ENCODE measurements at places on chromosomes 5 and 9. TPM values are rescaled to one million over a fixed set of nuclear protein-coding genes. Genes with fewer than 3 reads are reported as not detected.
A peak's percentile ranks its signal among the peaks of the same experiment; 100 is the strongest.

- DNase-seq = no peak
These were observed 5.2 kb upstream of the PKN3 start for GRCh38 chr9:128696923-128697707.

DNA sequence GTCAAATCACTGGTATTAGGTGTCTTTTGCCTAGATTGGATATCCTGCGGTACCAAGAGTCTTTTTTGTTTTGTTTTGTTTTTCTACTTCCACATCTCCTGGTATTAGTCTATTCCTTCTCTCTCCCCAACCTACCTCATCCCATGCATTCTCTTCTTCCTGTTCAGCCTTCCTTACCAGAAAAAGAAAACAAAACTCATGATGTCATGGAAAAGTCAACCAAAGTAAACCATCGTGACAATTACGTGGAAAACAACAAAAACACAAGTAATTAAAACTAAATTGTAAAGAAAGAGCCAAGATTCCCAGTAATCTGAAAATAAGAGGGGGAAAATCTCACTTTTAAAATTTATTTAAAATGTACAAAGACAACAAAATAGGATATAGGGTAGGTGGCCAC is 38.3 kb downstream of the TMEM167A start:
- DNase-seq = no peak

DNA sequence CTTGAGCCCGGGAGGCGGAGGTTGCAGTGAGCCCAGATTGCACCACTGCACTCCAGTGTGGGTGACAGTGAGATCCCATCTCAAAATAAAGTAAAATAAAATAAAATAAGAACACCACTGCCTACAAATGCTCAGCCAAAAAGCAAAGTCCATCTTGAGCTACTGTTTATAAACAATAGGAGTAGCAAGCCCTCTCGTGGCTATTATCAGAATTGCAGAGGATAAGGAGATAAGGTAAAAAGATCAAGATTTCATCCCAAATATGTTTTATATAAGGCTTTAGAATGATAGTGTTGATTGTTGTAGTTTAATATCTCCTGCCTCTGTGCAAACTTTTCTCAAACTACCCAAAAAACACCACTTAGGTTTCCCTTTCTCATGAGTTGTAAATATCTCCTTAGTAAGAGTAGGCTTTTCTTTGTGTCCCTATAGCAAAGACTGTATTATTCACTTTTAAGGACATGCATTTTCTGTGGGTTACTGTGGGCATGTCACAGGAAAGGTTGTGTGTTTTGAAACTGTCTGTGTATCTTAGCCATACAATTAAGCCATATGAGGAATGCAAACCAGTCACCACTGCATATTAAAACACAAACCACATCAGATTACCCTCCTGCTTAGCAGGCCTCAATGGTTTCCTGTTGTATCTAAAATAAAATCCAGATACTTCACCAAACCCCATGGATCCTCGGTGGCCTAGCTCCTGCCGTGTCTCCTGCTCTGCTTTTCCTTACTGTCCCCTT is 31.8 kb upstream of the CKS2 start:
- DNase-seq = peak; percentile 66

- DNase-seq = no peak
These were observed 448.9 kb downstream of the BNC2 start for GRCh38 chr9:16421532-16421931.

DNA sequence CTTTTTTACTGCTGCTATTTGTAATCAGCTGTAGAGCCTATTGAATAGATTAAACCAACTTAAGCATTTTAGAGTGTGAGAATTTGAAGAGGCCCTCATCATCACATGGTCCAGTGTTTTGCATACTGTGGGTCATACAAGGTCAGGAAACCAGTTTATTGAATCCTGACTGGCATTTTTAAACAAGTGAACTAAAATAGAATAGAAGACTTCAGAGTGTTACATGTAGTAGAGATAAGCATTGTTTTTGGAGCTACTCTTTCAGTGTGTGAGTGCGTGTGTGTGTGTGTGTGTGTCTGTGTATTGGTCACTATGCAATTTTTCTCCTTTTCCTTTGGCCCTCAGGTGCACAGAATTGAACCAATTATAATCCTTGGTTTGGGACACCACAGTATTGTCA is 114.4 kb downstream of the SLC28A3 start:
- no peak for DNase-seq

GRCh38 chr5:848671-849111 is 2.1 kb downstream of the ZDHHC11 start:
- DNase-seq = no peak

- peak; percentile 42 for DNase-seq
These were observed 142.4 kb downstream of the YIPF5 start for GRCh38 chr5:144028058-144028457.

DNA sequence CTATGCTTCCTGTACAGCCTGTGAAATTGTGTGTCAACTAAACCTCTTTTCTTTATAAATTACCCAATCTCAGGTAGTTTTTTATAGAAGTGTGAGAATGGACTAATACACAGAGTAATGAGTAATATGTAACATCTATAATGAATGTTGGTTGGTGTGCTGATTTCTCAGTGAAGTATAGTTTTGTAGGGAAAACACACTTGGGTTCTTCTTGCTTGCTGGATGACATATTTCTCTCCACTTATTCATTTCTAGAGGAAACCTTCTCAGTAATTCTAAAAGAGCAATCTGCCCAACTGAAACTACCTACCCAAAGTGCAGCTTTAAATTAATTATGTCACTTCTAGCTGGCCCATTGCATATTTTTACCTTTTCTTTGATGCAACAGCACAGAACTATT is 81.1 kb upstream of the RORB start:
- DNase-seq = no peak

GRCh38 chr5:88676637-88677375 is 206.2 kb downstream of the MEF2C start:
- no peak for DNase-seq

DNA sequence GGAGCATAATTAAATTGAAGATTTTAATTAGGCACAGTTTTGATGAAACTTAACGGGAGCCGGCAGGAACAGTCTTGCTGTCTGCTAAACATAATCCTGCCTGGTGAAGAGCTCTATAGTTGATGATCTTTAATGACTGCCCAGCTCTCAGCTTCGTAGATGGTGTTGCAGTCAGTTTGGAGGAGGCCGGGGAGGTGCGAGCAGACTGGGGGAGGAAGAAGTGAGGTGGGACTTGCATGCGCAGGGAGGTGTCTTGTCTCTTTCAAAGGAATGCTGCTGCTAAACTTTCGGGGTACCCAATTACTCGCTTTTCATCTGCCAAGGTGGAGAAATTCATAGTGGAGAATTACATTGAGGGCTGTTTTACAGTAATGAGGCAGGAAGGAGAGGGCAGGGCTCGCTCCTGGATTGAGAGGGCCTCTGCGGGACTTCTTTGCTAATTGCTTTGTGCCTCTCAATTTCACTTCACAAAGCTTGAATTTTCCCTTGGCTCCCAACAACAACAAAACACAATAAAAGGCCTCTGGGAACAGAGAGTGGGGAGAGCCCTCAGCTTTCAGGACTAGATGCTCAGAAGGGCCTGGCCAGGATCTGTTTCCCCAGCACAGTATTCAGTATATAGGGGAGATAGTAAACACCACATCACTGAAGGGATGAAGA is 257.9 kb upstream of the ADRA1B start:
- no peak for DNase-seq

- no peak for DNase-seq
These were observed 56.8 kb downstream of the FAM81B start for GRCh38 chr5:95447961-95448360.

DNA sequence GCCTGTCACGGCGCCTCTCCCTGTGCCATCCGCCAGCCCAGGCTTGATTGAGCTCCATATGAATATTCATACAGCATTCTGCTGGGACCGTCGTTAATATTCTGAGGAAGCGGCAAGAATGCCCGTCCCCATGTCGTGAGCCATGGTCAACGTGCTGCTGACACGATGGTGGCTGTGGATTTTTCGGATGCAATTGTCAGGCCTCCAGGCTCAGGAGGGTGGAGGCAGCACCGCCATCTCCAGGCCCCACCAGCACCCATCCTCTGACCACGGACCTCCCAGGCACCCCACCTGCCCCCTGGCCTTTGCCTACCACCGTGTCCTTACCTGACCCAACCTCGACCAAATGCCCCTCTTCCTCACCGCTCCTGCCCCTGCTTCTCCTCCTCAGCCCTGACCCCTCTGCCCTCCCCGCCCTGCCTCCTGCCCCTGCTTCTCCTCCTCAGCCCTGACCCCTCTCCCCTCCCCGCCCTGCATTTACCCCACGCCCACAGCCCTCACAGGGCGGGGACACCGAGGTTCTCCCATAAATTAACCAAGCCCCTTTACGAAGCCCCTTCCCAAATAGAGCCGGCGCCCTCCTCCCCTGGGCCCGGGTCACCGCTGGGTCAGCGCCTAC is 9.9 kb downstream of the TMEM250 start:
- no peak for DNase-seq

- no peak for DNase-seq
These were observed 15.4 kb upstream of the SUSD3 start for GRCh38 chr9:93043122-93043521.

DNA sequence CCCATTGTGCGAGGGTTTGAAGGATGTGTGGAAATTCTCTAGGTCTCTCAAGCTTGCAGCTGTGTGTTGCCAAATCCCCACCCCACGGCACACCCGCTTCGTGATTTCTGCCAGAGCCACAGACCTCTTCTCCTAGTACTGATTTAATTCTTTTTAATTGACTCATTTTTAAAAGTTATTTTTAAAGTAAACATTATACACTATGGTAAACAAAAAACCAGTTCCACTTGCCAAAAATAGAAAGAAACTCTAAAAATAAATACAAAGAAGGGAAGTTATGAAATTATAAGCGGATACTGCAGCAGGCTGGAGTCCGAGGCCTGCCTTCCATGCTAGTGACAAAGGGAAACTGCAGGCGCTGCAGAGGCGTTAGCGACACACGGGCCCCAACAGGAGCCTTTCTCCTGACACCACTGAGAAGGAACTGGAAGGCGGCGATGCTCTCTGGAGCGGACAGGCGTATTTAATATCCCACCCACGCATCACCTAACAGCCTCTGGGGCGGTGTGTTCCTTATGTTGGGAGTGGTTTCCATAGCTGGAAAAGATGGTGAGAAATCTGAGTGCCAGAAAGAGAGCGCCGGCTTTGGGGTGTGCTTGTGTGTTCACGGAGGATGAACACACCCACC is 122.5 kb downstream of the COL23A1 start:
- DNase-seq = peak; percentile 83

- DNase-seq = no peak
These were observed 21.6 kb downstream of the CATSPER3 start for GRCh38 chr5:134989266-134989830.

DNA sequence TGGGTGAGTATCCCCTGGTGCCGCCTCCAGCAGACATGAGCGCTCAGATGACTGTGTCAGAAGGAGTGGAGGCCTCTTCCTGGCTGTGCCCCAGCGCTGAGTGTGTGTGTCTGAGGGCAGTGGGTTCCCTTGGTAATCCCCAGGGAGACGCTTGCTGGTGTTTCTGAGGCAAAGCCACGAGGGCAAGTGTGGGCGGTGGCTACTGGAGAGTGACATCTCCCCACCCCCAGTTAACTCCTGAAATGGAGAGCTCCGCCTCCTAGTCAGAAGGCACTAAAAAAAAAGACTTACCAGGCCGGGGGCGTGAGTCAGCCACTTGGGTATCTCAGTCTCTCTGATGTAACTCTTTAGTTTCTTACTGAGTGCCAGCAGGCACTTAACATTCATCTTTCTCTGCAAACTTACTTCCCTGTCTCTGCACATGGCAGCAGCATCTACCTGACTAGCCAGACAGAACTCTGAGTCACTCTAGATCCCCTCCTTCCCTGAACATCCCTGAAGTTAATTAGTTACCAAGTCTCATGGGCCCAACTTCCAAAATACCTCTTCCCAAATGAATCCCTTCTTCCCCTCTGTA is 19.3 kb downstream of the ORM2 start:
- DNase-seq = peak; percentile 92

DNA sequence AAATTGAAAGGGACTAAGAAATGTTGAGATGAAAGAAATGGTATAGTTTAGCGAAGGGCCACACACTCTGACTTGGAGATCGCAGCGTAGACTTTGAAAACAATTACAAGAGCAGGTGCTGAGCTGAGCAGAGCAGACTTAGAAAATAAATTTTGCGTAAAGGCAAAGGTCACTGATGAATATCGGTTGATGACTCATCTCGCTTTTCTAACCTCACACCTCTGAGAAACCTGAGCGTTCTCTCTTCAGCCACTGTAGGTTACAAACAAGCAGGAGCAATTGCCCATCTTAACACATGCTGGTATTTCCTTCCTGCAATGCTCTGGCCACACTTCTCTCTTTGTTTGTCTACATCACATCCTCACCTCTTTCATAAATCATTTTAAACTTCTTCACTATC is 190.6 kb upstream of the C9orf72 start:
- no peak for DNase-seq

DNA sequence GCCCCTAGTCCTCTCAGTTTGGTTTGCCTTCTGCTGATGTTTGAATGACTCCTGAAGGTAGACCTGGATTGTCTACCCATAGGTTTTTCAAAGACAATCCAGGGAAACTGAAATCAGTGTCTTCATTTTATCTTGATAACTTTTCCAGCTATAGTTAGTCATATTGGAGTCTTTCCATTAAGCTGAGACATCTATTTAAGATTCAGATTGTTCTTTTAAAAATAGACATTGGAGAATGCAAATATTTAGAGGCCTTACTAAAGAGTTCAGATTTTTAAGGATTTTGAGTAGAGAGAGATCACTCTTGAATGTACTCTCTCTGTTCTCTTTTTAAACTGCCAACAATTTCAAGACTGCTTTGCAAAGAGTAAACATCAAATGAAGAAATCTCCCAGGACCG is 69.1 kb downstream of the GDNF start:
- DNase-seq = no peak

DNA sequence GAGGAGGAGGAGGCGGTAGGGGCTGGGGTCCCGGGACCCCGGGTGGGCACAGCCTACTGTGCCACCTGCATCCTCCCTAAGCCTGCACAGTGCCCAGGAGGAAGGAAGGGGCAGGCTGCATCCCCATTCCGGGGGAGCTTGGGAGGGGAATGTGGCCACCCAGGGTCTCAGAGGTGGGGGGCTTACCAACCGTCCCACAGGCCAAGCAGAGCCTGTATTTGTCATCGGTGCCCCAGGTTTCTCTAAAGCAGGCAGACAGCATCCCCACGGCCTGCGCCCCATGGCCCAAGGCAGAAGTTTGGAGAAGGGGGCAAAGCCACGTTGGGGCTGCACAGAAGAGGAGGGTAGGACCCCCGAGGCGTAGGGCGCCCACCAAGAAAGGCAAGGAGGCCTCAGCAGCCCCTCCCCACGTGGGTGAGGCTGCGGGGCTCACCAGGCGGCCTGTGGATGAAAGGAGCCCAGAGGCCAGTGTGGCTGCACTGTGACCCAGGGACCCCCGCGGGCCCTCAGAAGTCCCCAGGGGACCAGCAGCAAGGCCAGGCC is 507 bp upstream of the GPSM1 start:
- peak; percentile 49 for DNase-seq

PHF2 gene
- total RNA-seq = 29.1 TPM

TAF11L10 gene
- not detected for total RNA-seq

ADAMTSL2 gene
- 17.3 TPM for total RNA-seq

SPATA6L gene
- 10.1 TPM for total RNA-seq

FOXD4 gene
- total RNA-seq = 0.71 TPM

Data from left lung (tissue), 14 donors.